Activated effector memory CD4-positive, alpha-beta T cell treated with Interleukin-2 at 50 U/mL for 16 hours (primary cell): ENCODE measurements at places on chromosomes 4 and X.

DNA sequence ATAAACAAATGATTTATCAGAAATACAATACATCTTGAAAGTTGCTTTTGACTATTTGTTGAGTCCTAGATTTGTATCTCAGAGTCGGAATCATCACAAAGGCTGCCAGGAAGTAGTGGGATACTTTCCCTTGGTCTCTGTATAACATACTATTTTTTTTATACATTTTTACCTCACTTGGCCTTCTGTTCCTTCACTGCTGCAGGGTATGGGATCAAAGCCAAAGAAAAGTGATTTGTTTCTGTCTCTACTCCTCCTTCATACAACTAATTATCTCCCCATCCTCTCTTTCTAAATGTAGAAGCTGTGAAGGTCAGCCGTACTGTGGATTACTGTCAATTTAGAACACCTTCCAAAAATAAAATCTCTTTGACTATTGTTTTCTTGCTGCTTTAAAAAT, 24.9 kb downstream of the PALLD start:
- DNase-seq = no peak

GRCh38 chr4:85632981-85633380, 158.0 kb downstream of the ARHGAP24 start:
- DNase-seq = no peak

DNA sequence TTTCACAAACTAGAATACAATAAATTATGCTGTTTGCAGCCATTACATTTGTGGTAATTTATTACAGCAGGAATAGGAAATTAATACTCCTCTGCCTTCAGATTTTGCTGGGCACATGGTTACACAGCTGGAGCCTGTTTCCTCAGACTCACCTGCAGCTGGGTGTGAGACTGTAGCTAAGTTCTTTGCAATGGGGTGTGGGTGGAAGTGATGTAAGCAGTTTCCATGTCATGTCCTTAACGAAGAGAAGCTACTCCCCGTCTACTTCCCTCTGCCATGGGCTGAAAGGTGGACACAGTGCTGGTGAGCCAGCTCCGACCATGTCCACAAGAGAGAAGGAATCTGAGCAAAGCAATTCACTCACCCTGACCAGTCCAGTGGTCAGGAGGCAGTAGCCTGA, 18.2 kb downstream of the SH3KBP1 start:
- DNase-seq = no peak

DNA sequence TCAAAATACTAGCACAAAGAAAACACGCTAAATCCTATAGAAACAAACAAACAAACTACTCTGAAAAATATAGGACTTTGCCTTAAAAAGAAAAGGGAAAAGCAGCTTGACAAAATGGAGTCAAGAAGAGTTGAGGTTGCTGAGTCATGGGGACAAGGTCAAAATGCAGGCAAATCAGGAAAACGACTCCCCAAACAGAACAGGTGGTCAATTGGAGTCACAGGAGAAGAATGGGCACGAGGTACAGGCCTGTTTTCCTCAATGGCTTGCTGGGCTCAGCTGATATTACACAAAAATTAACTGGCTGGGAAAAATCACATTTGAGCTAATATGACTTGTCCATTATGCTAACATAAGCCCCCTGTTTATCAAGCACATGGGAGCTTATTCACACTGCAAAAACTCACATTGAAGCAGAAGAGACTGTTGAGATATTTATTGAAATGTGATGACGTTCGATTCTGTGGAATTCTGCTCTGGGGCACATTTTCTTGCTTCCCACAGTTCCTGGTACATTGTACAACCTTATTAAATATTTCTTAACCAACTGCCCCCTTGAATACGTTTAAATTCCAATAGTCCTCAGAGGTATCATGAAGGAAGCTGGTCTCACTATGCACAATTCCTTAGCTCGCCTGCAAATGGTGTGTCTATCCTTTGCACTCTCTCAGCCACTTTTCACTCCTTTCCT, 1622.1 kb downstream of the STIM2 start:
- DNase-seq = no peak

- no peak for DNase-seq
Observed at GRCh38 chr4:159045321-159045720, 57.6 kb upstream of the RAPGEF2 start.

DNA sequence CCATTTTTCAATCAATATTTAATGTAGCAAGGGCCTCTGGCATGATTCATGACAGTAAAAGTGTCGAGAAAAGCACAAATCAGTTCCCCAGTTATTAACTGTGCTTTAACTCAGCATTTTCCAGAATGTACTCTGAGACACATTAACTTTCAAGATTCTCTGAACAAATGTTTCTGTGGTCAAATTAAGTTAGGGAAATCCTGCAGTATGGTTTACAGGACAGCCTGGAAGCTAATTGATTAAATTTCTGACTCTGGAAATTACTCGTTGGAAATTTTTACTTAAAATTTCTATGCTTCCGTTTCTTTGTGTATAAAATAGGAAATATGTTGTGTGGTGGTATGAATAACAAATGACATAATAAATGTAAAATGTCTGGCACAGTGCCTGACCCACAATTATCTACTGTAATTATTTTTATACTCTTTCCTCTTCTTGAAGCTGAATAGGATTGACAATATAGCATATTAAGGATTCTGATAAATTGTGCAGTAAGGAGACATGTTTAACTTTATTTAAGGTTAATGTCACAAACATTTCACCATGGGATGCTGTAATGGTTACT, 33.7 kb downstream of the STK32B start:
- no peak for DNase-seq

DNA sequence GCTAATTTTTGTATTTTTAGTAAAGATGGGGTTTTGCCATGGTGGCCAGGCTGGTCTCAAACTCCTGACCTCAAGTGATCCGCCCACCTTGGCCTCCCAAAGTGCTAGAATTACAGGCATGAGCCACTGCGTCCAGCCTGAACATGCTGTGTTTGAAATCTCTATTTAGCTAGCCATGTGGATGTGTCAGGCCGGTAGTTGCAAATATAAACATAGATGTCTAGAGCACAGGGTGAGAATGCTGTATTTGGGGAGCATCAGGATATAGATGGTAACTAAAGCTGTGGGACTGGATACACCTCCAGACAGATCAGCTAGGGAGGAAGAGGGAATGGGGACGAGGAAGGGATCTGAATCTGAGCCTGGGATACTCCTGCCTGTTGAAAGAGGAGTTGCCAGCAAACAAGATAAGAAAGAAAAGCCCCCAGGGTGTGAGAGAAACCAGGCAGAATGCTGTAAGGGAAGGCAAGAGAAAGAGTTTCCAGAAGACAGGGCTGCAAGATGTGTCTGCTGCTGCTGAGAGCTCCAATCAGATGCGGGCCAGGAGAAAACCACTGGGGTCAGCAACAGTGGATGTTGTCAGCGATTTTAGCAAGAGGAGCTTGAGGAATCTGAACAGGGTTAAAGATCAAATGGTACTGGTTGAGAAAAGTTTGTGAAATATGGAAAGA, 177.4 kb downstream of the PALLD start:
- DNase-seq = no peak

GRCh38 chr4:186761393-186761792, 37.7 kb upstream of the FAT1 start:
- no peak for DNase-seq

GRCh38 chr4:127364911-127365310, 267.8 kb upstream of the INTU start:
- no peak for DNase-seq

DNA sequence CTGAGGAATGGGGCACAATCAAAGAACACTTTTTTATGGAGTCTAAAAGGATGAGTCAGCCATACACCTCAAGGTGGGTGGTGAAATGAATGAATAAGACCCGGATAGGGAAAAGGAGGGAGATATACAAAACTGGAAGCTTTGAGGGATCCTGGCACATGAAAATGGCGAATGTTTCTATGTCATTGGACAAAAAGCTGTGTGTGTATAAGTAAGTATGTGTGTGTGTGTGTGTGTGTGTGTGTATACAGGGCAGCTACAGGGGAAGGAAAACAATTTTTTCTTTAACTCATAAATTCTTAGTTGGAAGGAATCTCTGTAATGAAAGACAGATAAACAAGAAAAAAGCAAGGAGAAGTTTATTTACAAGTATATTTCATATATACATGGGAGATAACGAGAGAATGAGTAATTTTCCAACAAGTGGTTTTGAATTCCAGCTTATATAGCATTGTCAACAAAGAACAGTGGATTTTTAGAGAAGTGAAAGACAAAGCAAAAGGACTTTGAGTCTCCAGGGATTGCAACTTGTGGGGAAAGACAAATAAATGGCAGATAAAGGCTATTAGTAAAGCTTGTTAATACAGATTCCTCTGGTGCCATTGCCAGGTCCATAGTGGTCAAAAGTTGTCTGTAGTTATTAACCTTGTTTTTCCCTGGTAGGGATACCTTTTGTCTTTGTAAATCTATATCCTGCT, 99.7 kb downstream of the MMRN1 start:
- no peak for DNase-seq

DNA sequence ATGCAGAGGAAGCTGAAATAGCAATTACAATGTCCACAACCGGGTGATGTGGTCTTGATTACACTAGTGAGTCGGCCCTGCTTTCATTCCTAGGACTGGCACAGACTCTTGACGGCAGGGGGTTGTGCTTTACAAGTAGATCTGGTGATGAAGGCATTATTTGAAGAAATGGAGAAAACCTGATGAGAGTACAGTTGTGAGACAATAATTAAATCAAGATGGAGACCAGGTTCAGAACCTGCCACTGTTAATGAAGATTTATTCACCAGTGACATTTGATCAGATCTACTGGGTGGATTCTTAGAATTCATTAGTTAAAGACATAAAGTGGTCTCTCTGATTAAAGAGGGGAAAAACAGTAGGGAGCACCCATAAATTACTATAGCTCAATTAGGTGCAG, 747.2 kb downstream of the STPG2 start:
- DNase-seq = no peak

DNA sequence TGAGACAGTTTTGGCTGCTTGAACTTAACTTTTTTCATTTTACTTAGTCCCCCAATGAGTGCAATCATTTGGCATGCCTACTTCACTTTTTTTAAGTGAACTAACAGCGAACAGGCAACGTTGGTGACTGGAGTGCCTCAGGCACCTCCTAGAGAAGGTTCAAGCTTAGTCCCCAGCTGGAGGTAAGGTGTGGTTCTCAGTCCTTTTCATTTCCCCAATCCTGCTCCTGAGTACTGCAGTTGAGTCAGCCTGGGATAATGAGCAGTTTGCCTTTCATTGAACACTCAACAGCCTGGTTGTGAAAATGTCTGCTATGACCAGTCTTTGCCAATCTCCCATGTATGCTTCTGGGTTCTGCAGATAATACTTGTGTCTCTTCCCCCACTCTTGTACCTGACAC, 109.5 kb downstream of the CDKL5 start:
- DNase-seq = no peak

DNA sequence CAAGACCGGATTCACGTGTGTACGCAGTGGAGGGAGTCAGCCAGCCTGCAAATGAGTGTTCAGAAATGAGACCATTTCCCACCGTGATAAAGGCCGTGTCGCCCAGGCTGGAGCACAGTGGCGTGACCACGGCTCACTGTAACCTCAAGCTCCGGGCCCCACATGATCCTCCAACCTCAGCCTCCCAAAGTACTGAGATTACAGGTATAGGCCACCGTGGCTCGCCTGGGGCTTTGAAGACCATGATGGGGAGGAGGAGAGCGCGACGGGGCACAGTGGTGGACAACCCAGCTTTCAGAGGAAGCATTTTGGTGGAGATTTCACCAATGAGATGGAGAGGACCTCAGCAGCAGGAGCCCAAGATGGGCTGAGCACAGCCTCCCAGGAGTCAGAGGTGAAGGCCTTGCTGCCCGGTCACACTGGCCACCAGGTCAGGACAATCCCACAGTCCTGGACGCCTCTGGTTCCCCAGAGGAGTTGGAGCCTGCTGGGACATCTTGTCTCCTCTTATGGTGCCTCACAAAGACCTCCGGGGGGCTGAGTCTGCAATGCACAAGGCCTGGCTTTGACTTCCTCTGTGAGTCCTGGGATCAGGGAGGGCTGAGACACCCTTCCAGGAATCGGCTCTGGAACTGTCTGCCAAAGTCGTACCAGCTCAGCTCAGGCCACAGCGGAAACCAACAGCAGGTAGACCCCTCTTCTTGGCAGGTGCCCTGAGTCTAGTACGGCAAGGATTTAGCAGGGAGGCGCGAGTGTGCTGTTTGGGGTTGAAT, 22.4 kb upstream of the MXD4 start:
- no peak for DNase-seq

DNA sequence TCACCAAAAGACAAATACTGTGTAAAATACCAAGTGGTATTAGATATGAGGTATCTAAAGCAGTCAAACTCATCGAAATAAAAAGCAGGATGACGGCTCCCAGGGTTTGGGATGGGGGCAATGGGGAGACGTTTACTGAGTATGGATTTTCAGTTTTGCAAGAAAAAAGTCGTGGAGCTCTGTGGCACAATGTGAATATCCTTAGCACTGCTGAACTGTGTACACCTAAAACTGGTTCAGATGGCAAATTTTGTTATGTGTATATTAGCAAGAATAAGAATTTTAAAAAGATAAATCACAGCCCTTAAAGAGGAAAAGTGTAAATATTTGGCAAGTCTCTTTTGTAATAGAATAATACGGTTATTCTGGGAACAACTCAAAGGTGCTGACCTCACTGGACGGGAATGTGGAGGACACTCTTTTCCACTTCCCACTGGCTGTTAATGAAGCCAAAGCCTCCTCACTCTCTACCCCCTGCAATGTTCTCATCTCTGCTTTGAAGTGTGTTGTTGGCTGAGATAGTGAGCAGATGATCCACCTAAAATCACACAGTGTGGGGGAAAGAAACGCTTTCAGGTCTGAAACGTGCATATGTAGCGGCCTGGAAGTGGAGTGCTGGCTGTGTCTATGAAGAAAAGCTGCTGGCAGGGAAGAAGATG, 49.2 kb downstream of the SEL1L3 start:
- DNase-seq = no peak

DNA sequence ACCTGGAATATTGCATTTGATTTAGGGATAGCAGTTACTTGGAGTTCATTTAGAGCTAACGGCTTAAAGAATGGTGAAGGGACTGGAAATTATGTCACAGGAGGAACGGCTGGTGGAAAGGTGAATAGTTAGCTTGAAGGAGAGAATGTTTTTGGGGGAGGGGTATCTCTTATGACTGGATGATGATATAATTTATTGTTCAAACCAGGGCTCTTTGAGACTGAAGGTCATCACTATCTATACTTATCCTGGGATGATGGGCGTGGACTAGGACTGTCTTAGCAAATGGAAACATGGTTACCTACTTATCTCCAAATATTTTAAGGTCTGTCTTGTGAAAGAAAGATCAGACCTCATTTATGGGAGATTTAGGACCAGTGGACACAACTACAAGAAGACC, 30.1 kb downstream of the WWC2 start:
- no peak for DNase-seq

DNA sequence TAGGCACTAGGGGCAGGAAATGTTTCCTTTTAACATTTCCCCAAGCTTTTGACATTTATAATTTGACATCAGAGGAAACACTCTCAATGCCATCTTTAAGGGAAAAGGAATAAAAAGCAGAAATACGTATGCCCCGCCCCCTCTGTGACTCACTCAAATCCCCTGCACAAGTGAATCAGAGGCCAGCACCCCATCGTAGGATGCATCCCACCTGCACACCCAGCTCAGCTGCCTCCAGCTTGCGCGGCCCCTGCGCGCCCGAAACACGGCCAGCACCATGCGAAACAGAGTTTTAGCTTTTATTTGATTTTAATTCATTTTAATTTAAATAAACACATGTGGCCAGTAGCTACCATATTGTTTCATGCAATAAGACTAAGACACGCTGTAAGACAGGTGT, 29.5 kb downstream of the ABLIM2 start:
- DNase-seq = no peak
